ENCODE measurements at places on chromosomes 2 and 18. TPM values are rescaled to one million over a fixed set of nuclear protein-coding genes. Genes with fewer than 3 reads are reported as not detected.

DNA sequence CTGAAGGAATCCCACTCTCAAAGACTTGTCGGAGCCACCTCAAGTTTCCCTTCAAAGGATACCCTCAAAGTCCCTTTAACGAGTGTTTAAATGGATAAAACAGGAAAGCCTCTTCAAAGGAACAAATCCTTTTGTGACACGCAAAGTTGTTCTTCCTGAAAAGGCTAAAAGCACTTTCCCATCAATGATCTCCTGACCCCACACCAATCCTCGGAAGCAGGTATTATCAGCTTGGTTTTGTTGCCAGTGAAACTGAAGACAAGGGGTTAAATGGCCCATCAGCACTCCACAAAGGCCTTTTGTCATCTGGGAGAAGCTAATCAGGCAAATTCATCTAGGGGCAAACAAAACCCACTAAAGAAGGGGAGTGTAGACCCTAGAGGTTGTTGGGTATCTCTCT lies 418.0 kb upstream of the ID2 start:
- DNase-seq: no peak

DNA sequence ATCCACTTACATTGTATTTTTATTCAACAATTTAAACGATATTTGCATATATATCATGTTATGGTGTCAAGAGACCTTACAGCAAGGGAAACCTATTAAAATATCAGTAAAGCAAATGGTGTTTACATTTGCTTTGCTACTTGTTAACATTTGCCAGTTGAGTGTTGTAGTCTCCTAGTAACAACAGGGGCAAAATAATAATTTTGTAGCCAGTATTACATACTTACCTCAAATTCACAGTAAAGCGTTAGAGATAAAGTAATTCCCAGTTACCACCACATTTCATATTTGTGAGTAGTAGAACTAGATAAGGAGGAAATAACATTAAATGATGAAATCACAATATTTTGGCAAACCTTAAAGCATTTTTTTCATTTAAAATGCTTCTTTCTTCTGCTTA lies 71.3 kb downstream of the FASTKD2 start:
- DNase-seq: no peak

DNA sequence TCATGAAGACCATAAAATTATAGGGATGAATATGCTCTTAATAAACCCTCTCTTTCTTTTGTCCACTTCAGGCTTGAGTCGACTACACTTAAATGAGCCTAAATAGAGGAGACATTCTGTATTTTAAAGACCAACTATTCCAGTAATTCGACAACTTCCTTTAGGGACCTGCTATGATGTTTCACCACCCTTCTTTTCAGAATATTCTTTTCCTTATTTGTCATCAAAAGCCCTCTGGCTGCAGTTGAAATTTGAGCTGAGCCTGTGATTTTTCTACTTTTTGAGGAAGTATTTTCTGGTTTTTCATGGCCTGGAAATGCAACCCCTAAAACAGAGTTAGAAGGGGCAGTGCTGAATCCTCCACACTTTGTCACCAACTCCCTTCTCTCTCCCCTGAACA lies 287.0 kb downstream of the EPHA4 start:
- no peak for DNase-seq

GRCh38 chr2:102515851-102516250 lies 42.8 kb downstream of the SLC9A4 start:
- no peak for DNase-seq

- DNase-seq: no peak
Observed at GRCh38 chr2:43214253-43214652, 12.2 kb downstream of the ZFP36L2 start.

DNA sequence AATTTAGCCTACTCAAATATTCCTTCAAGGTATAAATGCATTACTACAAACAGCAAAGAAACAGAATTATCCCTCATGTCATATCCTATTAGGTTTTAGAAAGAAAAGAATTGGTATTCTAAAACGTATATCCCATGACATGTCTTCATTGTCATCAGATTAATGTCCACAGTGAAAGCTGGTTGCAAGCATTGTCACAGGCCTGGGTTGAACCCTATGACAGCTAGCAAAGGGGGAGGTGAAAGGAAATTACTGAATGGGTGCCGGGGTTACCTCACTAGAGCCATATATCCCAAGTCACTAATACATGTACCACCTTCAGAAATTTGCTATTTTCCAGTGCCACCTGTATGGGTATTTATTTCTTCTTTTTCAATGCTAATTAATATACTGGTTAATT lies 1630.5 kb upstream of the NXPH2 start:
- DNase-seq: no peak

OSR1 gene
- 5.4 TPM for total RNA-seq

CYP27C1 gene
- total RNA-seq: not detected

RGPD5 gene
- 35.9 TPM for total RNA-seq

VWA3B gene
- 0.32 TPM for total RNA-seq

All from Right ventricle myocardium superior (tissue), 1 donor.